ENCODE measurements at places on chromosomes 12 and 14. TPM values are rescaled to one million over a fixed set of nuclear protein-coding genes. Genes with fewer than 3 reads are reported as not detected.

DNA sequence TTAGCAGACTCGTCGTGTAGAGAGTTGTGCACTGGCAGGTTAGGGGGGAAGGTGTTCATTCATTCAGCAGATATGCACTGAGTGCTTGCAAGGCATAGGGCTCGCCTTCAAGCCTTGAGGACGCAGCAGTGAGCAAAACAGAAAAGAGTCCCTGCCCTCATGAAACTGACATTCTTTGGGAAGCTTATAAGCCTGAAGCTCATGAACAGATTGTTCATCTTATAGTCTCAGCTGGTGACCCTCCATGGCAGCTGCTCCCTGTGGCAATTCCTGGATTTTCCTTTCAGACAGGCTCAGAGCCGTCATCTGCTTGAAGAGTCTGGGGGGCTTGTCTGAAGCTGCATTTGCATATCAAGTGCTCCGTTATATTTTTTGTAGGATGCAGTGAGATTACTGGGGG, 148.4 kb downstream of the PRKCH start:
- DNase-seq: no peak

REM2 gene
- 0.27 TPM for total RNA-seq

RHOJ gene
- total RNA-seq: not detected

DNA sequence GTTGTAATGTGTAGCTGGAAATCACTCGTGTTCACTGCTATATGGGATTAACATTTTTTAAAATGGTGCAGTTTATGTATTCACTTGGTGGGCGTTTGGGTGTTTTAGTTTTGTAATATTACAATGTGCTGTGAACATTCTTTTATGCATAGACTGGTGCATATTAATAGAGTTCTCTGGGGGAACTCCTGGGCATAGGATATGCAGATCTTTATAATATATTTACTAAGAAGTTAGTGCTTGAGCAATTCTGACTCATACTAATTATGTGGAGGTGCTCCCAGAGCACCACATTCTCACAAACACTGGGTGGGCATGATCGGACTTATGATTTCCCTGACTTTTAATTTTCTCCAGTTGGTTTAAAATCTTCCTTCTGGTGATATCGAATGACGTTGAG, 342.3 kb downstream of the PDZRN4 start:
- DNase-seq: no peak

Data from activated CD8-positive, alpha-beta T cell treated with anti-CD3 and anti-CD28 coated beads for 36 hours (primary cell).